MM.1S (cell line): ENCODE measurements at places on chromosomes 4 and X.
A peak's percentile ranks its signal among the peaks of the same experiment; 100 is the strongest.

DNA sequence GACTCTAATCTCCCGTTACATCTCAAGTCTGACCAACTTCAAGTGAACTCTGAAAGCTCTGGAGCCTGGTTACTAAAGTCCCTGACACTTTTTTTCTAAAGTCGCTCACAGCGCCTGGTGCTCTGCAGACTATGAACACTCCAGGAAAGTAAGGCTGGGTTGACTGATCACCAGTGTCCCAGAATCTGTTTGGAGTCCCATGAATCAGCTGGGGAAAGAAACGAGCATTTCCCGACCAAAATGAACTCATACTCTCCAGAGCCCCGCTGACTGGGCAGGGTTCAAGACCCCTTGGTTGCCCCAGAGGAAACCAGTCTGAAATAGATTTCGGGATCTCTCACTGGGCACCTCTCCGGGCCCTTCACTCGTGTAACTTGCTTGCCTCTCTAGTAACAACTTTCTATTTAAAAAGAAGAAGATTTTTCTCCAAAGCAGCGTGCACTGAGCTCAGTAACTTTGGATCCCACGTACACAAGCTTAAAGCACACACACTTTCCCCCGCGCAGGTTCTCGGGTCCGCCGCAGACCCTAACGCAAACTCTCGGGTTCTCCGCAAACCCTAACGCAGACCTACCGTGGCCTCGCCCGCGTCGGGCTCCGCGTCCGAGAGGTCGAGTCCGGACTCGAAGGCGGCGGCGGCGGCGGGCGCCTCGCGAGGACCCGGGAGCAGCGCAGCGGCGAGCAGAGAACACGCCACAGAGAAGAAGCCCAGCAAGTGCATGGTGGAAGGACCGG lies 964 bp downstream of the VEGFC start:
- peak; percentile 43 for DNase-seq
- H3K27me3 ChIP-seq, result no peaks in the 10 kb centered on the region
- no peaks in the 10 kb centered on the region for H3K4me1 ChIP-seq

DNA sequence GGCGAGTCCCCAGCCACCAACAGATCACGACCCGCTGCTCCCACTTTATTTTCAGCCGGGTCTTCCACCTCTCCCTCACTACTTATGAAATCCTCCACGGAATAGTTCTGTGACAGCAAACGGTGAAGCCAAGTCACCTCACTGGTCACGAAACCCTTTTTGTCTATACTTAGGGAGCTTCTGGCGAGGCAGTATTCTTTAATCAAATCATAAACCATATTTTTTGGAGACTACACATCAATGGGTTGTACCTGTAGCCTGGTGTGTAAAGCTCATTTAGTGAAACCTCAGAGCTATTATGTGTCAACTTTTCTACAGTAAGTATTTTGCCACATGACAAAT lies 809 bp upstream of the H2AZ1 start:
- no peaks in the 10 kb centered on the region for H3K27me3 ChIP-seq
- H3K27ac ChIP-seq, result peak overlapping the region; percentile 83; the same call in 1 of the 2 replicates
- H3K4me1 ChIP-seq, result peaks cover 19% of the 10 kb centered on the region
- H3K36me3 ChIP-seq, result peaks cover 9% of the 10 kb centered on the region; the same call in 1 of the 2 replicates

- H3K36me3 ChIP-seq, result no peaks in the 10 kb centered on the region
- H3K4me3 ChIP-seq, result no peak overlapping the region
- DNase-seq, result no peak
- H3K27me3 ChIP-seq, result no peaks in the 10 kb centered on the region
- H3K27ac ChIP-seq, result no peak overlapping the region
These were observed 50.3 kb downstream of the MED28 start for GRCh38 chr4:17664755-17665154.

- H3K27ac ChIP-seq, result no peak overlapping the region
- H3K4me3 ChIP-seq, result no peak overlapping the region
- no peaks in the 10 kb centered on the region for H3K36me3 ChIP-seq
- H3K4me1 ChIP-seq, result no peaks in the 10 kb centered on the region
- H3K27me3 ChIP-seq, result peaks cover 97% of the 10 kb centered on the region
- no peak for DNase-seq
These were observed 90.0 kb downstream of the PSAPL1 start for GRCh38 chr4:7344636-7345155.

- DNase-seq, result no peak
- H3K4me1 ChIP-seq, result no peaks in the 10 kb centered on the region
These were observed 331.7 kb downstream of the HNRNPD start for GRCh38 chr4:82042042-82042441.

- no peaks in the 10 kb centered on the region for H3K27me3 ChIP-seq
- no peaks in the 10 kb centered on the region for H3K4me1 ChIP-seq
- no peak overlapping the region for H3K27ac ChIP-seq
- no peak for DNase-seq
- H3K36me3 ChIP-seq, result no peaks in the 10 kb centered on the region
These were observed 16.6 kb downstream of the HSD17B13 start for GRCh38 chr4:87306056-87306455.

DNA sequence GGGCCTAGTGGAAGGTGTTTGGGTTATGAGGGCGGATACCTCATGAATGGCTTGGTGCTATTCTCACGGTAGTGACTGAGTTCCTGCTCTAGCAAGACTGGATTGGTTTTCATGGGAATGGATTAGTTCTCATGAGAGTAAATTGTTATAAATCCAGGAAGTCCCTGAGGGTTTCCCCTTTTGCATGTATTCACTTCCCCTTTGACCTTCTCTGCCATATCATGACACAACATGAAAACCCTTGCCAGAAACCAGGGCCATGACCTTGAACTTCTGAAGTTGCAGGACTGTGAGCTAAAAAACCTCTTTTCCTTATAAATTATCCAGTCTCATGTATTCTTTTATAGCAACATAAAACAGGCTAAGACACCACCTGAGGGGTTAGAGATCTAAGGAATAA lies 529.7 kb upstream of the RPS6KA3 start:
- no peaks in the 10 kb centered on the region for H3K27me3 ChIP-seq
- no peak overlapping the region for H3K27ac ChIP-seq
- H3K4me1 ChIP-seq, result no peaks in the 10 kb centered on the region
- H3K4me3 ChIP-seq, result no peak overlapping the region

- H3K4me1 ChIP-seq, result no peaks in the 10 kb centered on the region
- DNase-seq, result no peak
- H3K27me3 ChIP-seq, result no peaks in the 10 kb centered on the region
- H3K36me3 ChIP-seq, result peaks cover 19% of the 10 kb centered on the region; the same call in 1 of the 2 replicates
These were observed 78.3 kb downstream of the FIP1L1 start for GRCh38 chr4:53455766-53456165.

DNA sequence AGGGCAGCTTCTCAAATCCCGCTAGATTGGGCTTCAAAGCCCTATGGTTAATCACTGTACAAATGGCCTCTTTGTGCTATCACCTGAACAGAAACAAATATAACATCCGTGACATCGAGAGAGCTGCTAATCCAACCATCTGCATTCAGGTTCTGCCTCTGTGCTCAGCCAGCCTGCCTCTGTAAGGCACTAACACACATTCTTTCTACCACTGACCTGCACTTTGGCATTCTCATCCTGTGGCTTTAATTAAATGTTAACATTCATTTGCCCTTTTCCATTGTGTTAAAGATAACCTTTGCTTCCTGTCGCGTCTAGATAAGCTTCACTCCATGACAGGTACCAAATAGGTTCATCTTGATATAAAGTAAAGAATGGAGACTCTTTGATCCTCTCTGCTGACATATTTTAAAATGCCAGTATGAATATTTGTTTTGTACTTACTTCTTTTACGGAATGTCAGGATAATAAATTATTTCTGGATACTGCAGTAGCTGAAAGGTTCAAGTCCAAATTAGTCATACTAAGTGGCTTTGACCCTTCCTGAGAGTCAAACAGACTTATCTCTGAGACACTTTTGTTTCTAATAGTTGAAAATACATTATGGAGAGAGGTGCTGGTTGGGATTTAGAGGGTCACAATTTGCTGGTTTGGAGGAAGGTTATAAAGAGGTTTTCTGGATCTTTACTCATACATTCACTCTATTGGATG lies 505.7 kb downstream of the PACRGL start:
- no peak overlapping the region for H3K27ac ChIP-seq
- no peak overlapping the region for H3K4me3 ChIP-seq
- no peaks in the 10 kb centered on the region for H3K4me1 ChIP-seq
- H3K27me3 ChIP-seq, result no peaks in the 10 kb centered on the region

GRCh38 chr4:150173432-150173861 lies 95.2 kb downstream of the DCLK2 start:
- H3K4me1 ChIP-seq, result no peaks in the 10 kb centered on the region
- no peaks in the 10 kb centered on the region for H3K27me3 ChIP-seq
- H3K4me3 ChIP-seq, result no peak overlapping the region
- no peak overlapping the region for H3K27ac ChIP-seq
- H3K36me3 ChIP-seq, result no peaks in the 10 kb centered on the region
- DNase-seq, result no peak
